ENCODE measurements at places on chromosomes 4 and X.

DNA sequence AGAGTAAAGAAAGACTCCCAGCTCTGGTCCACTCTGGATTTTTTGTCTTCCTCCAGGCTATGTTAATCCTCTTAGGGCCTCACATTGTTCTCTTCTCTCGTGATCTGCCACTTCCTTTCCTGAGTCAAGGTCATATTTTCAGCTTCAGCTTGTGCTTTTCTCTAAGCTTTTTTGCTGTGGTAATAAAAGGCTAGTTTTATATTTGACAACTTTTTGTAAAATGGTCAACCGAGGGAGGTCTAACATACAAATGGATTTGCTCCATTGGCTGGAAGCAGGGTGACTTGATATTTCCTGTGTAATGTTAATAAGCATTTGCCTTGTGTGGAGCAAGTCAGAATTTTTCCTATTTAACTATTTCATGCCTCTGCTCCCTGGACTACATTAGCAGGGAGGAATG, 239.7 kb downstream of the RAB28 start:
- no peak for DNase-seq

GRCh38 chr4:127558088-127558487, 74.7 kb upstream of the INTU start:
- DNase-seq: no peak

DNA sequence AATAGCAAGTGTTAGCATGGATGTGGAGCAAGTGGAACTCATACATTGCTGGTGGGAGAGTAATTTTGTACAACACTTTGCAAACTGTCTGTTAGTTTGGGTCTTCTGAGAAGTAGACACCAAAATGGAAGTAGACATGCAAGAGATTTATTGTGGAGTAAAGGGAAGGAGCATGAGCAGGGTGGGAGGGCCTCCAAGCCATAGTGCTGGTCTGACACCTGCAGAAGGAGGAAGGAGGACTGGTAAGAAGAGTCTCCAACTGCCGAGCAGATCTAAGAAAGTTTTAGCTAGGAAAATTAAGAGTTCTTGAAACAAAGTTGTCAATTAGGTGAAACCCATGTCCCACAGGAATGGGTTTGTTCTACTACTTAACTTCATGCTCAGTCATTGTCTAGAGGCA, 64.0 kb upstream of the DDIT4L start:
- no peak for DNase-seq

DNA sequence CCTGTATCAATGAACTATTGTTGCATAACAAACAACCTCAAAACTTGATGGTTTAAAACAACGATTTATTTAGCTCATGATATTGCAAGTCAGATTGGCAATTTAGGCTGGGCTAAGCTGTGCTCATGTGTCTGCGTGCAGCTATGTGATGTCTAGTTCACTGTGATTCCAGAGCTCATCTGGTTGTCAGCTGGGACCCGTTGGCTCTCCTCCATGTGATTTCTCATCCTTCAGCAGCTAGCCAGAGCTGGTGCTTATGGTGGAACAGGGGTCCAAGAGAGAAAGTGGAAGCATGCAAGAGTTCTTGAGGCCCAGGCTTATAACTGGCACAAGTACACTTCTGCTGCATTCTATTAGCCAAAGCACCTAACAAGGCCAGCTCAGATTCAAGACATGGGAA, 28.8 kb upstream of the TRPC3 start:
- no peak for DNase-seq

DNA sequence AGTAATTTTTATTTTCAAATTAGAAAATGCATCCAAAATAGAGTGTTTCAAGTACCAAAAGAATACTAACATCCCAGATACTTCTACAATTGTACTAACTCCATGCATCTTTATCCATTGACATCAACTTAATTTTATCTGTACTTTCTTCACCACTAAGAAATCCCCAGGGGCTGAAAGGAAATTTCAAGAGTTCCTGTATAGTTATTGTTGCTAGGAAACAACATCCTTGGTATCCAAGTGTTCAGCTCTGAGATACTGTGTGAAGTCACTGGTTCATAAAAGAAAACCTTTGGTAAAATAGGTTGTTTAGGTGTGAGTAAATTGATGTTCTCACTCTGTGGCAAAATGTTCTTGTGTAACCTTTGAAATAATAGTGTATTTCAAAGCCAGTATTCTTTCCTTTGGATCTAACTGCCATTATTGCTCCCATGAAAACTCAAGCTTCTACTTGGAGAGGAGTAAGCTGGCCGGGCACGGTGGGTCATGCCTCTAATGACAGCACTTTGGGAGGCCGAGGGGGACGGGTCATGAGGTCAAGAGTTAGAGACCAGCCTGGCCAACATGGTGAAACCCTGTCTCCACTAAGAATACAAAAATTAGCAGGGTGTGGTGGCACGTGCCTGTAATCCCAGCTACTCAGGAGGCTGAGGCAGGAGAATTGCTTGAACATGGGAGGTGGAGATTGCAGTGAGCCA, 72.9 kb downstream of the COMMD8 start:
- DNase-seq: no peak

DNA sequence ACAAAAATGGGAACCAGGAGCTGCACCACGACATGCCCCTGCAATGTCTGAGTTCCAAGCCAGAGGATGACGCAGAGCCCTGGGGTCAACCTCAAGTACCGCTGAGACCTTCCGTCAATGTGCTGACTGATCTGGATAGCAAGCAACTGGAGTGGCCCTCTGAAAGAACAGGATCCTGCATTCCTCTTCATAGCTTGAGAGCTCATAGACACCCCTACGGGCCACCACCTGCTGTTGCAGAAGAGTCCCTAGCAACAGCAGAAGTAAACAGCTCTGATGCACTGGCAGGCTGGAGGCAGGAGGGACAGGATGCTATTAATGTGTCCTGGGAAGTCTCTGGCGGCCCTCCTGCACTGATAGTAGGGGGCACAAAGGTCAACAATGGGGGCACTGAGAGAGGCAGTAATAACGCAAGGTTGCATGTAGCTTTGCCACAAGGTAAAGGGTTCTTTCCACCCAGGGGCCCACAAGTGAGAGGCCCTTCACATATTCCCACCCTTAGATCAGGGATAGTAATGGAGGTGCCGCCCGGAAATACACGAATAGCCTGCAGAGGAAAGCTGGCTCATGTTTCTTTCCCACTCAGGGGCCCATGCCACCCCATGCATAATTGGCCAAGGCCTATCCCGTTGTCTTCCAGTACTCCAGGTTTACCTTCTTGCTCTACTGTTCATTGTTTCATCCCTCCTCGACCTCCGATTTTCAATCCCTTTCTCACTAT, 1.3 kb downstream of the PRR32 start:
- DNase-seq: no peak

DNA sequence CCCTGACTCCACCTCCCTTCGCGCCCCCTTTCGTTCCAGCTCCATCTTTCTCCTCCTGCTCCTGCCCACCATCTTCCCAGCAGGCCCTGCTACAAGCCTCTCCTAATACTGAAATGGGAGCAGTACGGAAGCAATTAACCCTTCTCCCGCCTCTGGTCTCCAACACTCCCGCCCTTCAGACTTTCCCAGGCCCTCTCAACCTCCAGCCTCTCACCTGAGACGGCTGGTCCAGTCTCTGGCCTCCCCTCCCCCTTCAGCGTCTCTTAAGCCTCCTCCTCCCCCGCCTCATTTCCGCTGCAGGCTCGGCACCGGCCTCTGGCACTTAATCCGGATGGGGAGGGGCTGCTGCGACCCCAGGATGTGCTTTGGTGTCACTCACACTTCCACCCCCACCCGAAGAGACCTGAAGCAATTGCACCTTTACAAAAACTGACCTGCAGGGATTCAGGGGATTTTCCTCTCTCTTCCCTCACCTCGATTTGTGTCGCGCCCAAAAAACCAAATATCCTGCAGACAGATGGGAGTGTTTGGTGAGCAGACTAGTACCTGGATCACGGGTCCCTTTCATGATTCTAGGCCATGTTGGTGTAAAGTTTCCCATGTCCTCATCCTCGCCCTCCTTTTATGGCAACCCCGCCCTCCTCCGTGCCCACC, 657 bp downstream of the TCEAL8 start:
- no peak for DNase-seq

GRCh38 chr4:139663561-139664138, 2.0 kb upstream of the MGST2 start:
- no peak for DNase-seq

- DNase-seq: no peak
Observed at GRCh38 chr4:146269228-146269653, 54.9 kb downstream of the REELD1 start.

DNA sequence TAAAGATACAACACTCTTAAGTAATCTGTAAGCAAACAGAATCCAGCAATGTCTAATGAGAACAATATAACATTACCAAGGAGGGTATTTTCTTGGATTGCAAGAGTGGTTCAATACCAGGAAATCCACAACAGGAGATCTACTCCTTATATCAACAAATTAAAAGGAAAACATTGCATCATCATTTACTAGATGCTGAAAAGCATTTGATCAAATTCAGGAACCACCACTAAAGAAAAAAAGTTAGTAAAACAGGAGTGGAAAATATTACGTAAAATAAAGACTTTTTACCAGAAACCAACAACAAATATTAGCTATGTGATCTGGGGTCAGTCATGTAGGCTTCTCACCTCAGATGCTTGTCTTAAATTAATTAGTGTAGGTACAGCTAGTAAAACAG, 66.8 kb upstream of the MAB21L2 start:
- DNase-seq: no peak

DNA sequence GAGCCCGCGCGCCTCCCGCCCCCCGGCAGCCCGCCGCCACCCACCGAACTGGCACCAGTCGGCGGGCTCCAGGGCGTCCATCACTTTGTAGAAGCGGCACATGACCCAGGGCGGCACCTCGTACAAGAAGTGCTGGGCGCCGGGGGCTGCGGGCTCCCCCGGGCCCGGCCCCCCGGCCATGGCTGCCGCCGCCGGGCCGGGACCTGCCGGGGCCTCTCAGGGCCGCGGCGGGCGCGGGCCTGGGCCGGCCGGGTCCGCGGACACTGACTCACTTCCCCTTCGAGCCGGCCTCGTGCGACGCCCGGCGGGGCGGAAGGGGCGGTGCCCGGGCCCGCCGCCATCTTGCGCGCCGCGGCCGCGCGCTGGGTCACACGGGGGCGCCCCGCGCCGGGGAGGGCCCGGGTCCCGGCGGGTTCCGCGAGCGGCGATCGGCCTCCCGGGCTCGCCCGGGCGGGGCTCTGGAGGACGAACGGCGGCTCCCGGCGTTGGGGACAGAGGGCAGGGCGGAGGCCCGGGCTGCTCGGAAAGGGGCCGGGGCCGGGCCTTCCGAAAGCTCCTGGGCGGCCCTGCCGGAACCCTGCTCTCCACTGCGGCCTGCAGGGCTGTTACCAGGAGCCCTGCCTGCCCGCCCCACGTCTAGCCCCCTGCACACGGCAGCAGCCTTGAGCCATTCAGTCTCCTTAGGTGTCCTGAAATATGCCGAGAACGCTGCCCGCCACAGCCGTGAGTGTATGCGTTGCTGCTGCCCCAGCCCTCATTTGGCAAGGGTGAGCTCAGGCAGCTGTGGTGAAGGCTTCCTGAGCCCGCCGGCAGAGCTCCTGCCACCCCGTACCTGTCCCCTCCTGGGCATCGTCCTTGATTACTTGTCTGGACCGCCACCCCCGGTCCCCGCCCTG, at the start of gene IRAK1:
Gene IRAK1 (minus strand): TSS at position 270 of the 896 bp plus-strand sequence. CDS start 90 bp downstream, at position 180.
- no peak for DNase-seq

- DNase-seq: no peak
Observed at GRCh38 chr4:83860200-83860599, 324.3 kb downstream of the GPAT3 start.

DNA sequence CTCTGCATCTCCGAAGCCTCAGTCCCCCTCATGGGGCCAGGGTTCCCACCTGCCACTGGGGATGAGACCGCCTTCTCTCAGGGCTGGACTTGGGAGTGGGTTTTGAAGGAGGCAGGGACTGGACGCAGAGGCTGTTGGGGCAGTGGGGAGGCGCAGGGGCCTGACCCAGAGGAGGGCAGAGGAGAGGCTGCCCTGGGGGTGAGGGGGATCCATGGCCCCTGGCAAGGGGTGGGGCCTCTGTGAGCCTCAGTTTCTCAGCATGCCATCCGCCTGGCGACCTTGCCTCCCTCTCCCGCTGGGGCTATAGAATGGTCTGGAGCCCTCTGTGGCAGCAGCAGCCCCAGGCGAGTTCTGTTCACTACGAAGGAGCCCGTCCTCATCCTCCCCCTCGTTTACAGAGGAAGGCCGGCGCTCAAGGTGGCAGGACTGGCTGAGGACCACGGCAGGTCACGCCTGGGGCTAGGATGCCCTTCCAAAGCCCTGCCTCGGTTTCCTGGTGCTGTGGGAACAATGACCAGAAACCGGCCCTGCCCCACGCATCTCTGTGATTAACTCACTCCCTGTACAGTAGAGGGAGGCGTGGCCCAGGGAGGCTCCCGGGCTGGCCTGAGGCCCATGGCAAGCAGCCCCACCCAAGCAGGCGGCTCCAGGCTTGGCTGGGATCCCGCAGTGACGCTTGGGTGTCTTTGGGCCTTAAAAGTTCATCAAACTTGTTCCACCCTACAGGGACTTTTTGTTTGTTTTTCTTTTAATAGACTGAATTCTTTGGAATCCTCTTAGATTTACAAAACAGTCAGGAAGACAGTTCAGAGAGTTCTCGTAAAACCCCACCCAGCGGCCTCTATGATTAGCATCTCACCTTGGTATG, 16.0 kb upstream of the SH3TC1 start:
- DNase-seq: no peak

GRCh38 chr4:171035909-171036308, 777.3 kb upstream of the GALNTL6 start:
- DNase-seq: no peak

DNA sequence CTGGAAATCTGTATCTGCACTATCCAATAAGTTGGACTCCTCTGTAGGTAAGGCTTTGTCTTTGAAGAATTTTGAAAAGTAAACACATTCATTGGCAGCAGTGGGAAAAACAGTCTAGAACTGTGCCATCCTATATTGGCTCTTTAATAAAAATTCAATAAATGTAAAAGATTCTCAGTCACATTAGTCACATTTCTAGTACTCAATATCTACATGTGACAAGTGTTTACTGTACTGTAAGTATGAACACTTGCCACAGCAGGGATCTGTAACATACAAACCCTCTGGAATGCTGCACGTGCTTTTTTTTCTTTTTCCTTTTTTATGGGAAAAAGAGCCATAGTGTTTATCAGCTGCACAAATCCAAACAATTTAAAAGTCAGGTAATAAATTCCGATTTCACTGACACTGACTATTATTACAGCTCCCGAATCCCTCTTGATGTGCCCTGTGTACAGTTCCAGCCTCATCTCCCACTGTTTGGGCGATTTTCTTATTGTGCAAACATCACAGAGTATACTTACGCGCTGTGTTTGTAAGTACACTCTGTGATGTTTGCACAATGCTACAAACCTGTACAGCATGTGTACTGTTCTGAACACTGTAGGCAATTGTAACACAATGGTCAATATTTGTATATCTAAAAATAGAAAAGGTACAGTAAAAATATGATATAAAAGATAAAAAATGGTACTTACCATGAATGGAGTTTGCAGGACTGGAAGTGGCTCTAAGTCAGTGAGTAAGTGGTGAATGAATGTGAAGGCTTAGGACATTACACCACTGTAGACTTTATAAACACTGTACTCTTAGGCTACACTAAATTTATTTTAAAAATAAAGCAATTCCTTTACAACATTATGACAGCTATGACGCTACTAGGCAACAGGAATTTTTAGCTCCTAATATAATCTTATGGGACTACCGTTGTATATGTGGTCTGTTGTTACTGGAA, 8.7 kb downstream of the PYURF start:
- DNase-seq: no peak
